ENCODE measurements at places on chromosomes 7 and 10.

DNA sequence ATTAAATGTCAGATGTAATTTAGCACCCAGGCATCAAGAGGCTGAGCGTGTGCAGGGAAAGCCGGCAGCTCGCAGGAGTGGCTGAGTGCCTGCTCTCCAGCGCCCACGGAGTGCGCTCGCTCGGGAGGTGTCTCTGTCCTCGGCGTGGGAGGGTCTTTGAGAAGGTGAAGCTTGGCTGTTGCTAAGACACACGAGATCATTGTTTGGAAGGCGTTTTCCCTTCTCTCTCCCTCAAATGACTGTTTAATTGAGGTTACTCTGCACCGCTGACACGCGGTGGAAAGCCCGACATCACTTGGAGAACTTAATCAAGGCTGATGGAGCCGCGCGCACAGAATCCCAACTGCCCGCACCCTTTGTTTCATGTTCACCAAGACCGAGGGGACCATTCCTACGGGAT lies 414.6 kb downstream of the DNAJB6 start:
- DNase-seq: no peak

DNA sequence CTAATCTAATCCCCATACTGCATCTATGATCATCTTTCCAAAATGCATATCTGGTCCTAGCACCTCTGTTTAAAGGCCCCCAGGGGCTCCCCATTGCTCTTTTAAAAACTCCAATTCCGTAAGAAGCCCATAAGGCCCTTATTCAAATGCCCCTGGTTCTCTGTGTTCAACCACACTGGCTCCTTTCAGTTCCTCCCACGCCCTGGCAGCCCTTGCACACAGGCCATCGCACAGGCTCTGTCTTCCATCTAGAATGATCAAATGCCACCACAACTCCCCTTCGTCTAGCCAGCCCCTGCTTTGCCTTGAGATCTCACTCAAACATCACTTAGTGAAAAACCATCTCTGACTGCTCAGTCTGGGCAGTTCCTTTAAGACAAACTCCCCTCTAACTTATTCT lies 112.9 kb upstream of the LYZL2 start:
- no peak for DNase-seq

DNA sequence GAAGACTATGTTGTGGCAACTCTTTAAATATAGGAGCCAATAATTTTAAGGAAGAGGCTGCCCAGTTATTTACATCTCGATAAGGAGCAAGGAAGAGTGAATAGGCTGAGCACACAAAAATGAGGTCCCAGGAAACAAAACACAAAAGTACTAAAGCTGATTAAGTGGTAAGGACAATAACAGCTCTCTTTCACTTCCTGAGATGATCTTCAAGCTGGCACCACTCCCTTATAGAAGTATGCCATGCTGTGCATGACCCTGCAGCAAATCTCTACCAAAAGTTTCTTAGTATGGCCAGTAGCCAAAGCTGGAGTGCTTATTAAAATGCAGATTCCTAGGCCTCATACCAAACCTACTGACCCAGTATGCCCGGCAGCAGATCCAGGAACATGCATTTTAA lies 39.7 kb downstream of the CADPS2 start:
- DNase-seq: no peak

- no peak for DNase-seq
Observed at GRCh38 chr7:158997110-158997453, 140.7 kb downstream of the DYNC2I1 start.

- DNase-seq: no peak
Observed at GRCh38 chr7:31958226-31958625, 112.0 kb downstream of the PDE1C start.

DNA sequence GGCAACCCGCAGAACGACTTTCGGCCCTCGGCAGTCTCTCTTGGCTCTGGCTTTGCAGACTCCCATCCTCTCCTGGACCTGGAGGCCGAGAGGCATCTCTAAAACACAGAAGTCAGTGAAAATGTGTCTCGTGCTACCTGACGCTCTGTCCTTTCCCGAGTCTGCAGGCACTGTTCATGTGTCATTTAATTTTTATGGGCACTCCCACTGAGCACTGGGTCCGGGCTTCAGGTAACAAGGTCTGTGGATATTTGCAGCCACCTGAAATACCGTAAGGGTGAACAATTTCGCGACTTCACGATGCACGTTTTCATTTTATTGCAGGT lies 96.8 kb downstream of the GLRX3 start:
- no peak for DNase-seq

DNA sequence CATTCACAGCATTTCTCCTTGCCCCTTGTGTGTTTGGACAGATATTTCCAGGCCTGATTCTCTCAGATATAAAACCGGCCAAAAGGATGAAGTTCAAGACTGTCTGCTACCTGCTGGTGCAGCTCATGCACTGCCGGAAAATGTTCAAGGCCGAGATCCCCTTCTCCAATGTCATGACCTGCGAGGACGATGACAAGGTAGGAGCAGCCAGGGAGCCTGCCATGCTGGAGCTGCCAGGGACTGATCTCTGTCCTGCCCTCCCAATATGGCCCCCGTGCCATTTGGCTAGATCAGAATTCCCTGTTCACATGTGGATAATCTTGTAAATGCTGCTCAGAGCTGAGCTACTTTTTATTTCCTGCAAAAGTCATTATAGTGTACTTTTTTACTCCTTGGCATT lies 87.8 kb downstream of the ADCY1 start:
- no peak for DNase-seq

- DNase-seq: no peak
Observed at GRCh38 chr10:133032976-133033741, 54.6 kb upstream of the ADGRA1 start.

GRCh38 chr7:50282813-50283605 lies 21.5 kb upstream of the IKZF1 start:
- no peak for DNase-seq

DNA sequence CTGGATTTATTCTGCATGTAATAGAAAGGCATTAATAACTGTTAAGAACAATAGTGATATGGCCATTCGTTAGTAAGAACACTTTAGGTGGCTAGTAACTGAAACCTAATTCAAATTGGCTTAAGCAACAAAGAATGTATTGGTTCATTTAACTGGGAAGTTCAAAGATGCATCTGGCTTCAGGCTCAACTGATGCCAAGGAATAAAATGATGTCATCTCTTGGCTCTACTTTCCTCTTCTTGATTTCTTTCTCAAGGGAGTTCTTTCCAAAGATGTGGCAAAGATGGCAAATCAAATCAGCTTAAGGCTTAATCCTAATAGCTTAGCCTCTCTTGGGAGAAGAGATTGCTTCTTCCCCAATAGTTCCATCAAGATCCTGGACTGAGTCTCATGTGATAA lies 51.6 kb downstream of the PIK3CG start:
- DNase-seq: no peak

DNA sequence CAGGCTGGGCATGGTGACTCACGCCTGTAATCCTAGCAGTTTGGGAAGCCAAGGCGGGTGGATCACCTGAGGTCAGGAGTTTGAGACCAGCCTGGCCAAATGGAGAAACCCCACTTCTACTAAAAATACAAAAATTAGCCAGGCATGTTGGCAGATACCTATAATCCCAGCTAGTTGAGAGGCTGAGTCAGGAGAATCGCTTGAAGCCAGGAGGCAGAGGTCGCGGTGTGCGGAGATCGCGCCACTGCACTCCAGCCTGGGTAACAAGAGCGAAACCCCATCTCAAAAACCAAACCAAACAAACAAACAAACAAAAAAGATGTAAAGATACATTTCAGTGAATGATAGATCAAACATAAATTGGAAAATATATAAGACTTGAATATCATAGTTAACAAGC lies 105.9 kb downstream of the PLPP4 start:
- no peak for DNase-seq

GRCh38 chr7:137691566-137691965 lies 155.2 kb downstream of the DGKI start:
- no peak for DNase-seq

DNA sequence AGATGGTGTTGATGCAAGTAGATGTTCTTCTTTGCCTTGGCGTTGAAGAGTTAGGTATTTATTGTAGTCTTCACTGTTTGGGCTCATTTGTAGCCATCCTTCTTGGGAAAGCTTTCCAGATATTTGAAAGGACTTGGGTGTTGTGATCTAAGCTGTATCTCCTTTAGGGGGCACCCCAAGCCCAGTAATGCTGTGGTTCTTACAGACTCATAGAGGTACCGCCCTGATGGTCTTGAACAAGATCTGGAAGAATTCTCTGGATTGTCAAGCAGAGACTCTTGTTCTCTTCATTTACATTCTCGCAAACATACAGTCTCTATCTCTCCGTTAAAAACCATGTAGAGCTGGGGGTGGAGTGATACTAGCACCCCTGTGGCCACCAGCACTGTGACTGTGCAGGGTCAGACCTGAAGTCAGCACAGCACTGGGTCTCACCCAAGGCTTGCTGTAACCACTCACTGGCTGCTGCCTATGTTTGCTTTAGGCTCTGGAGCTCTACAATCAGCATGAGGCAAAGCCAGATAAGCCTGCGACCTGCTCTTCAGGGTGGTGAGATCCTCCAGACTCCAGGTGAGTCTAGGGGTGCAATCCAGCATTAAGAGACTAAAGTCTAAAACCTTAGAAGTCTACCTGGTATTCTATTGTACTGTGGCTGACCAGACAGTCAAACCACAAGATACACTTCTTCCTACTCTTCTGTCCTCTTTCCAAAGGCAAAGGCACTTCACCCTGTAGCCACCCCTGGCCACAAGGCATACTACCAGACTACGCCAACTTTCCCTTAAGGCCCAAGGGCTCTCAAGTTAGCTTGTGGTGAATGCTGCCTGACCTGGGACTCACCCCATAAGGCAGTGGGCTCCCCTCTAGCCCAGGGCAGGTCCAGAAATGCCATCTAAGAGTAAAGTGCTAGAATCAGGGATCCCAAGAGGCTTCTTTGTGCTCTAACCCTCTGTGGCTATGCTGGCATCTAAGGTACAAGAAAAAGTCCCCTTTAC lies 209.7 kb upstream of the TMEM196 start:
- DNase-seq: no peak

DNA sequence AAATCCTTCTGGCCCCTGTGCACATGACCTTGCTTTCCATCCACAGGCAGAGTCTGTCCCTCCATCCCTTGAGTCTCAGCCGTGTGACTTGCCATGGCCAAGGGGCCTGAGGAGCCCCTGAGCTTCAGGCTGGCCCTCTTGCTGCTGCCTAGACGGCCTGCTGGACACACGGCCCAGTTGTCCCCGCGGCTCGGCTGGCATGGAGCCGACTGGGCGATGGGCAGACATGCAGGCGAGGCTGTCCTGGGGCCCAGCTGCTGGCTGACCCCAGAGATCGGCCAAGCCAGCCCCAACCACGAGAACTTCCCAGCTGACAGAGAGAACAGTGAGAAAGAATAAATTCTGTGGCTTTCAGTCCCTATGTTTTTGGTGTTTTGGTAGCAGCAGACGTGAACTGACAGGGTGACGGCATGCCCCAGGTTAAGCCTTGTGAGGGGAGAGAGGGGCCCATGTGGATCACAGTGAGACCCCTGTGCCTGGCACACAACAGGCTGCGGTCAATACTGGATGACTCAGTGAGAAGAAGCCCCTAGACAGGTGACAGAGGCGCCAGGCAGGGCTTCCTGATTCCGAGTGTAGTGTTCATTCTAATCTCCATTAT lies 11.7 kb downstream of the PRKAG2 start:
- DNase-seq: no peak

DNA sequence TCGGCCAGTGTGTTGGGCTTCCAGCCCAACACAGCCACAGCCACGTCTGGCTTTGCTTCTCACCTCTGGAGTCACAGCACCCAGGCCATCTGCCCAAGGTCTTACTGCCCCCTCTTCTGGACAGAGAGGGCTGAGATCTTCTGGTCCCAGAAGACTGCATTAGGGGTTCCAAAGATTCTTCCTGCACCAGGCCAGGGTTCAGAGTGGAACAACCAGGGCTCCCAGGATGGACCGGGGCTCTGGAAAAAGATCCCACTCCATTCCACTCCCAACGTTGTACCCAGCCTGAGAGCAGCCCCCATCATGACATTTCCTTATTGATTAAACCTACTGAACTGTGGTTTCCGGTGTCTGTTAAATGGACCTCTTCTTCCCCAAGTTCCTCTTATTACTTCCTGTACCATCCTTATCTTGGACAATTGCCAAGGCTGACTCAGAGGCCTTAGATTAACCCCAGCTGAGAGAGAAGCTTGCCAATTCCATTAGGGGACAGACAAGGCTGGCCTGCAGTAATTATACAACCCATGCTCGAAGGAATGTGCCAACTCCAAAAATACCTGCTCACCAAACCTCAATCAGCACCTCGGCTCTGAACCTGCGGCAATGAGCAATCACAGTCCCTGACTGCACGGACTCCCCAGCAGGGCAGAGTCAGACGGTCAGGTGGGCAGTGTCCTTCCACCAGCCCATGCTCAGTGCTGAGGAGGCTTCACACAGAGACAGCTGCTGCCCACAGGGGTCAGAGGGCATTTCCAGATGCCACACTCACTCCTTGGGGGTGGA lies 47.9 kb upstream of the NPFFR1 start:
- DNase-seq: no peak

- DNase-seq: no peak
Observed at GRCh38 chr10:88033793-88034192, 170.4 kb downstream of the PTEN start.

GRCh38 chr10:79140085-79140793 lies 71.5 kb downstream of the ZMIZ1 start:
- DNase-seq: no peak

DNA sequence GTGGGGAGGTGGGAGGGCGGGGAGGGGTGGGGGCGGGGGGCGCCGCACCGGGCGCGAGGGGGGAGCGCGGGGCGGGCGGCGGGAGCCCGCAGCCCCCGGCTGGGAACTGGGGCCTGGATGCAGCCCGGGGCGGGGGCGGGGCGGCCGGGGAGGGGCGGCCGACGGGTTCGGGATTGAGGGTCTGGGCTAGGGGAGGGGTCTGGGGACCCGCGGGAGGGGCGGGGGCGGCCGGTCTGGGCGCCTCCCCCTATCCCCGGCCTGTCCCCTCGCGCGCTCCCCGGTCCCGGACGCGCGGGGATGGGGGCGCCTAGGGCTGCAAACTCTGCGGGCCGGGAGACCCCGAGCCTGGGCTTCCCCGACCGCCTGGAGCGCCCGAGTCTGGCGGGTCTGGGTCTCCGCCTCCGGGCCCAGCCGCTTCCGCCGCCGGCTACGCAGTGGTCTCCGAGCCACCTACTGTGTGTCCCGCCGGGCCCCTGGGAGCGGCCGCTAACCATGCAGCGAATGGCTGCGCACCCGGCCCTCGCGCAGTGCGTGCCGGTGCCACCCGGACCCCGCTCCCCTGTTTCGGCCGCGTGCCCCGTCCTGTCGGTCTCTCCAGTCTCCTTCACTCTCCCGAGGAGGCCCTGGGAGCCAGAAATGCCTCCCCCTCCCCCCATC lies 375 bp upstream of the FGF8 start:
- DNase-seq: no peak

DNA sequence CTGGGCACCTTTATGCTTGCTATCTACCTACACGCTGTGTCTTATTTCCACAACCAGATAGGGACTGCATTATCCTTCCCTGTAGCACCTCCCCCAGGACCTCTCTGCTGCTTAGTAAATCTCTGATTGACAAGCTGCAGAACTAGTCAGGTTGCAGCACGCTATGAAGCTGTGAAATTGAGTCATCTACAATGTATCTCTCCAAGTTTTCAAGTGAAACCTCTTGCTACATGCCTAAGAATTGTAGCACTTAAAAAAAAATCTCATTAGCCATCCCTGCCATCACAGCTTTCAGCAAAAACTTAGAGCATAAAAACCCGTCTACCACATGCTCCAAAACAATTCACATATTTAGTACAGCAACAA lies 69.7 kb upstream of the FGFR2 start:
- no peak for DNase-seq
